NCI-H1694 (cell line): ENCODE measurements at places on chromosomes 1 and 21.

DNA sequence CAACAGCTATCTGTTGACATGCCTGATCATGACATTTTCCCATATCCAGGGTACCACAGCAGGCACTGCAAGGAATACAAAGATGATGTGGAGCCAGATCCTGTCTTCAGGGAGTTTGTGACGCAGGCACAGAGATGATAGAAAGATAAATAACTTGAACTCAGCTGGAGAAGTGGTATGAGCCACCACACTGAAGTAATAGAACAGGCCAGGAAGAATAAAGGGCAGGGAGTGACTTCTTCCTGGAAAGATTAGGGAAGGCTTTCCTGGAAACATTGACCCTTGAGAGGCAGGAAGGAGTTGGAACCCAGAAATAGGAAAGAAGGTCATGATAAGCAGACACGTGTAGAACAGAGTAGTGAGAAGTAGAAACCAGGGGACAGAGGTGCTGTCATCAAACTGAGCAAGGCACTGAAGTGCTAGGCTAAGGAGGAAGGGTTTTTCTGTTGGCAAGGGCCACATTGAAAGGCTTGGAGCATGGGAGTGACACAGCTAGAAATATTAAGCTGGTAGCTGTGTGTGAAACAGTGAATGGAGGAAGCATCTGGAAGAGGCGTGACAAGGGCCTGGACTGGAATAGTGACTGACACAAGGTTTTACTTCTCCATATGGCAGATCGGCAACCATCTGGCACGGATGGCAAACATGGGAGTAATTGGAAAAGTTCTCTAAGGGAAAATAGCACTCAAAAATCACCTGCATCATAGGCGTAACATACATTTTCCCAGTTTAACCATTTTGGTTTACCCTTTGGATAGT lies 68.4 kb downstream of the AK5 start:
- DNase-seq = peak; percentile 95

GRCh38 chr1:228848406-228848805 lies 113.1 kb downstream of the RHOU start:
- no peak for DNase-seq

DNA sequence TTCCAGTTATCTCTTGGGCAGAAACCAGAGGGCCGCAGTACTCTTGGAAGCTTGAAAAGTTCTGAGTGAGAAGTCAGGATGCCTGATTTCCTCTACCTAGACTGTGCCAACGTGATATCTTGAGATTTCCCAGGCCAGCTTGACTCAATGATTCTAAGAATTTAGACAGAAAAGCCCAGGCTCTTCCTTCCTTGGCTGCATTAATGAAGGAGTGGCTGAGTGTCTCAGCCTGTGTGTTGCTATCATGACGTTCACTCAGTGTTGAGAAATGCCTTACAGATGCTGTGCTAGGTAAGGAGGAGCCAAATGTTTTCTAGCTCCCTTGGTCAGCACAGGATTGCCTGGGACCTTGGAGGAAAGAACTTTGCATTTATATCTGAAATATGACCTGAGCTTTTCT lies 454.1 kb upstream of the USP24 start:
- no peak for DNase-seq

- DNase-seq = peak; percentile 100
These were observed 137.1 kb downstream of the AKT3 start for GRCh38 chr1:243712941-243713340.
